Retinal pigment epithelial cell (primary cell): ENCODE measurements at places on chromosomes 2 and 18.

- no peak for DNase-seq
These were observed 266.9 kb downstream of the GBX2 start for GRCh38 chr2:235901243-235901642.

GRCh38 chr2:215994911-215995310 lies 18.4 kb downstream of the MREG start:
- DNase-seq, result no peak

- DNase-seq, result no peak
These were observed 165.3 kb downstream of the GALNT1 start for GRCh38 chr18:35746826-35747339.

DNA sequence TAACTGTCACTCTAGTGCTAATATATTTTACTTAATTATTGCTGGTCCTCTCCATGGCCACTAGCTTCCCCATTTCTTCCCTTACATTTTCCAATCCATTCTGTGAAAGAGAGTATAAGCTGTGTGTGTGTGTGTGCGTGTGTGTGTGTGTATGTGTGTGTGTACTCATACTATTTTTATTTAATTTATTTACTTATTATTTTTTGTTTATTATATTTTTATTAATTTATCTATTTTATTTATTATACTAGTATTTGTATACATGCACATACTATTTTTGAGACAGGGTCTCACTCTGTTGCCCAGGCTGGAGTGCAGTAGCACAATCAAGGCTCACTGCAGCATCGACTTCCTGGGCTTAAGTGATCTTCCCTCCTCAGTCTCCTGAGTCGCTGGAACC lies 59.6 kb downstream of the IKZF2 start:
- DNase-seq, result no peak

DNA sequence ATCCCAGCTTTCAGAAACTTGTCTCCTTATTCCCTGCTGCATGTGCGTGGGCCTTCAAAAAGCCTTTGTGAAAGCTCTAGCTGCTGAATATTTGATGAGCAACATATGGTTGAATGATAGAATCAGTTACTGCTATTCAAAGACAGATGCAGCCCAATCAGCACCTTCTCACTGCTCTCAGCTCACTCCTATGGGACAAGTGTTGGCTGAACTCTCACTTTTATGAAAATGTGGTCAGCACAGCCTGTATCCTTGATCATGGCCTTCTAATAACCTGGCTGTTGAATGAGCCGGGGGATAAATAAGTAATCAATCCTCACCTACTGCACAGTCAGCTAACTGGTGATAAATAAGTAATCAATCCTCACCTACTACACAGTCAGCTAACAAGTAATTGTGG lies 103.2 kb downstream of the PIEZO2 start:
- DNase-seq, result no peak

GRCh38 chr2:60634438-60634837 lies 81.0 kb upstream of the BCL11A start:
- no peak for DNase-seq

GRCh38 chr2:61367177-61367576 lies 103.7 kb downstream of the USP34 start:
- DNase-seq, result no peak

GRCh38 chr2:226310146-226310545 lies 489.5 kb downstream of the IRS1 start:
- peak; percentile 48 for DNase-seq

DNA sequence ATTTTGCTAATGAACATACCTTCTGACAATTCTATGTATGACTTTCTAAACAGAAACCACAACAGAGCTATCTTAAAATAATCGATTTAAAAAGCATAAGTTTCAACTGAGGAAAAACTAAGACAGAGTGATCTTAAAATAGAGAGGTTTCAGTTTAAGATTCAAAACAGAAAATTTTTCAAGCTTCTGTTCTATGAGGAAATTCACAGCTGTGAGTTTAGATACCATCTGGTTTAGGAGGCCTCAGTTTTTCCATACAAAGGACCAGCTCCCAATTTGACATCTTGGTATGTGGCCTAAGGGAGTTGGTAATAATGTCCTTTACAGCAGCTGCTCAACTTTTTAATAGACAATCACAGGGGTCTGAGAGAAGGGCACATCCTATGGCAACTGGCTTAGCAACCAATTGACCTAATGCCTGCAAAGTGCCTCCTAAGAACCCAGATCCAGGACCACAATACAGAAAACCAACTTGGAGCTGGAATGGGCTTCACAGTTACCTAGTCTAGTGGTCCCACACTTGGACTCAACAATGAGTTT lies 39.7 kb downstream of the MDH1 start:
- DNase-seq, result no peak

GRCh38 chr2:100121124-100121718 lies 21.2 kb downstream of the AFF3 start:
- no peak for DNase-seq
